ENCODE measurements at places on chromosomes 12 and 14.
A peak's percentile ranks its signal among the peaks of the same experiment; 100 is the strongest.

GRCh38 chr14:69712599-69713088 is 54.3 kb upstream of the SRSF5 start:
- DNase-seq = peak; percentile 50

- DNase-seq = no peak
Observed at GRCh38 chr12:120013659-120014380, 24.8 kb downstream of the BICDL1 start.

DNA sequence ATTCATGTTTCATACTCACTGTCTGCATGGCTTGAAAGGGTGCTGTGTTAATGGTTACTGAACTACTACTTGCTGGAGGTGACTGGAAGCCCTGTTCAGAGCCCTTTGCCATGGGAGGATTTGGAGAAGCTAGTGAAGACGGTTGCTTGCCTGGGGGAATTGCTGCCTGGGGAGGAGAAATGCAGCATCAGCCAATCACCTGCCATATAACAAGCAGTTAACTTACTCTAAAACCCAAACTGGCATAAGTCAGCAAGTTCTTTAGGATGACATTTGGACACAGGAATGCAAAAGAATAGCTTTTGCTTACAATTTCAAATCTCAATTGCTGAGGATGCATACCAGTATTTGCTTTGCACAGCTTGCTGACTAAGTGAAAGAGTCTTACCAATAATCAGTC is 23.4 kb upstream of the IPO8 start:
- no peak for DNase-seq

GRCh38 chr12:107441665-107442300 is 243.8 kb upstream of the PWP1 start:
- DNase-seq = no peak

DNA sequence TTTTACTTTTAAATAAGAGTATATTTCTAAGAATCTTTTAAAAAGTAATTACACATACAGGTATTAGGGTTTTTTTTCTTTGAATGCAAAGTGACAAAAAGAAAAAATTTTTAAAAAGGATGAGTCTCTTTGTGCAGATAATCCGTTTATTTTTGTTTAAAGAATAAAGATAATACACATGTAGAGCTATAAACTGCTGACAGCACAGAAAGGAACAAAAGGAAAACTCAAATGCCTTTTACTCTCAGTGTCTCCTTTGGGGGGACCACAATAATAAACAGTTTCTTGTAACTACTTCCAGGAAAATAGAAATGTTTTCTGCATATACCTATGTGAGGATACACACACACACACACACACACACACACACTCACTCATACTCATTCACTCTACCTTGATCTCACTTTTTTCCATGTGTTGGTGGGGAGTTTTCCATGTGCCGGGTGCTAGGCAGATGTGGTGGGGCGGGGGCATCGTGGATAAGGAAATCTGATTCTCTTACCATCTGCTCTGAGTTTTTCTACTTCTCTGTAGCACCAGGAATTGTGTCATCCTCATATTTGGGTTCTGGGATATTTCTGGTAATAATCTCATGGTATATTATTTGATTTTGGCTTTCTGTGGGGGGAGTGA is 58.1 kb downstream of the KCTD10 start:
- DNase-seq = no peak

DNA sequence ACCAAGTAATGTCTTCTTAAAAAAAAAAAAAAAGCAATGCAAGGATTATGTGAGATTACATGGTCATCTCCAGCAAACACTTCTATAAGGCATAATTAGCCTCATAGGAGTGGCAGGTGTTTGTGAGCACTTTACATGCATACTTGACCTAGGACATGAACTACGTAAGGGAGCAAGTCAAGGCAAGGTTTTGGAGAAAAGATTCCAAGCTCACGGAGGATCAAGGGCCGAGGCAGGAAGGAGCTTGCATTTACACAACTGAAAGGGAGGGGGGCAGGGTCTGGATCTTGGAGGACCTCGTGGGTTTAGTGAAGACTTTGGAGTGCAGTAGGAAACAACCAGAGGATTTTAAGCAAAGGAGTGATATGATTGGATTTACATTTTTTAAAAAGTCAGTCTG is 112.5 kb downstream of the CCER1 start:
- DNase-seq = no peak

- DNase-seq = no peak
Observed at GRCh38 chr12:18551701-18552100, 186.1 kb downstream of the PLCZ1 start.
